ENCODE measurements at places on chromosomes 3 and 15.
A peak's percentile ranks its signal among the peaks of the same experiment; 100 is the strongest.

GRCh38 chr3:108588601-108589000 lies 637 bp downstream of the CIP2A start:
- DNase-seq: no peak

DNA sequence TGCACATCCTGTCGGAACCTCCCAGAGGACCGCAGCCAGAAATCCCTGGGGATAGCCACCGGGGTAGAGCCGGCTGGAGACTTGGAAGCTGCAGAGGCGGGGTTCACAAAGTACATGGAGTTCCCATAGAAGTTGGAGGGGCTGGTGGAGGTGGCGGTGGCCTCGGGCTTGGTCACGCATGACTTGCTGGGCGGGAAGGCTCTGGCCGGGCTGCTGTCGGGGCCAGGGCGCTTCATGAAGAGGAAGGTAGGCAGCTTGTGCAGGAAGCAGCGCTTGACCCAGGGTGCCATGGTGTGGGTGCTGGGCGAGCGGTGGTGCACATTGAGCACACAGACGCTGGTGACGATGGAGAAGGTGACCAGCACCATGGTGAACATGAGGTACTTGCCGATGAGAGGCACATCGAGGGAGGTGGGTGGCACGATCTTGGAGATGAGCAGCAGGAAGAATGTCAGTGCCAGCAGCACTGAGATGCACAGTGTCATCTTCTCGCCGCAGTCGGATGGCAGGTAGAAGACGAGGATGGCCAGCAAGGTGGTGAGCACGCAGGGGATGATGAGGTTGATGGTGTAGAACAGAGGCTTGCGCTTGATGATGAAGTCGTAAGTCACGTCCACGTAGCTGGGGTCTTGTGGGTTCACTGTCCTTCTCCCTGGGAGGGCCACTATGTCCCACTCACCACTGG lies 8.4 kb upstream of the CHRNA3 start:
- DNase-seq: no peak

DNA sequence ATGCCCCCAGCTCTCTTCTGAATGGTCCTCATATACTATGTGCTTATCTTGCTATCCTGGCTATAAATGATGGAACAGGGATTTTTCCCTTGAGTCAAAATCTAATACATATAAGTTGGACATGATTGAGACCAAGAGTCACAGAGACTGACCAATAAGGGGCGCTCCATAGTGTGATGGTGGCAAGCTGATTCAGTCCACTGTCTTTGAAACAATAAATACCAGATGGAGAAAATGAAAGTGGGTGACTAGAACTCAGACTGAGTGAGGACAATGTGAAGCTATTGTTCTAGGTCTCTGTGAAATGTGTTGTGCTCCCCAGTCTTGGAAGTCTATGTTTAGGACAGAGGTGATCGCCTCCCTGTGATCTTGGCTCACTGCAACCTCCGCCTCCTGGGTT lies 10.6 kb upstream of the FSTL1 start:
- DNase-seq: no peak

GRCh38 chr3:81170298-81170697 lies 591.1 kb downstream of the GBE1 start:
- DNase-seq: no peak

GRCh38 chr3:107241217-107241616 lies 136.0 kb upstream of the CCDC54 start:
- peak; percentile 7 for DNase-seq

- no peak for DNase-seq
Observed at GRCh38 chr15:94231723-94232468, 535 bp downstream of the MCTP2 start.

- DNase-seq: no peak
Observed at GRCh38 chr3:89740881-89741177, 633.4 kb downstream of the EPHA3 start.

DNA sequence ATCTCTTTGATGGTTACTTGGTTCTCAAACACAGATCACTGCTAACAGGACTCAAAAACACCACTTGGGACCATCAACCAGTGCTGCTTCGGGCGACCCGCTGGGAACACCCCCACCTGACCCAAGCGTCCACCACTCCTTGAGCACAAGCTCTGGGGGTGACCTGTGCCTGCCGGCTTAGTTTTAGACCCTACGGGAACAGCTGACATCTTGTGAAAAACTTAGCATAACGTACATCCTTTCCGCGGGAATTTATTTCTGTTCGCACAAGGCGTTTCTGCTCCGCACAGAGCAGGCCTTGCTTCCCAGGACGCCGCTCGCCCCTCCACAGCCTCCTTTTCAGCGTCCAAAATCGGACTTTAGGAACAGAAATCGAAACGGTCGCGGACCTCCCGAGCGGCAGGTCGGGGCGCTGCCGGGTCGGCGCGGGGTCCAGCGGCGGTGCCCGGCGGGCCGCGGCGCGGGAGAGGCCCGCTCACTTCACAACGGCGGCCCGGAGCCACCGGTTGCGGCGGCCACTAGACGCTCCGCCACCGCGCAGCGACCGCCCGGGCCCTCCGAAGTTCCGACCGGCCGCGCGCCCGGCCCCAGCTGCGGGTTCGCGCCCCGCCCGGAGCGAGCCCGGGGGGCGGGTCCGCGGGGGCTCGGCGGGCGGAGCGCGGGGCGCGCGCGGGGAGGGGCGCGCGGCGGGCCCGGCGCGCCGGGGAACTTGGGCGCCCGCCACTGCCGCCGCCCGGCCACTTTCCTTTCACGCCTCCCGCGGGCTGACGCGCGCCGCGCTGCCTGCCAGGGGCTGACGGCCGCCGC lies 959 bp downstream of the SFMBT1 start:
- DNase-seq: peak; percentile 70

DNA sequence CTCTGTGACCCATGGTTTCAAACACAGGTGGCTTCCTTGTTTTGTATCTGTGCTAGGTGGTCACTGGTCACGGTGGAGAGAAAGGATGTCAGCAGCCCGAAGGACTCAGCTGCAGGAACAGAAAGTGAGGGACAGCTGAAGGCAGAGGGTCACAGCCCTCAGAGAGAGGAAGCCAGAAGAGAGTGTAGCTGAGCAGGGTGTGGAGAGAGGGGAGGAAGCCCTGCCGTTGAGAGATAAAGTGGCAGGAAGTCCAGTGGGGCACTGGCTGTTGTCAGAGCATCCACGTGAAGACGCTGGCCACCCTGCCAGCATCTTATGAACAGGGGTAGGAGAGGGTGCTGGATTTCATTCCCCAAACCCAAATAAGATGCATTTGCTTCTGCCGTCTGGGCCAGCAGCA lies 36.9 kb downstream of the LIMD1 start:
- DNase-seq: no peak

- no peak for DNase-seq
Observed at GRCh38 chr3:37689645-37690356, 171.9 kb upstream of the CTDSPL start.

- no peak for DNase-seq
Observed at GRCh38 chr3:106296062-106296461, 427.2 kb upstream of the CBLB start.

DNA sequence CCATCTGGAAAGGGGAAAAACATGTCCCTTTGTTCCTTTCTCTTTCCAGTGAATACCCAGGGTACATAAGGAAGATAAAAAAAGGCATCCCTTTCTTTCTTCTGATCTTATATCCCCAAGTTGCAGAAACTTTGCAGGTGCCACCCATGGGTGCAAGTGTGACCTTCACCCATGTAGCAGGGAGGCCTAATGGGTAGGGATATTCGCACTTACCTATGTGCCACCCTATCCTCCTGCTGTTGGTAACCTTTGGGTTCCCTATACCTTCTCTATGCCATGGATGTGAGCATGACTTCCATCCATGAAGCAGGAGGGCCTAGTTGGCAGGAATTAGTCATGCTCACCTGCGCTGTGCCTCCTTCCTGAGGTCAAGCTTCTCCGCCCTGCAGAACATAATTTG lies 59.2 kb upstream of the C15orf39 start:
- no peak for DNase-seq

GRCh38 chr3:152970851-152971250 lies 135.9 kb downstream of the P2RY1 start:
- no peak for DNase-seq

DNA sequence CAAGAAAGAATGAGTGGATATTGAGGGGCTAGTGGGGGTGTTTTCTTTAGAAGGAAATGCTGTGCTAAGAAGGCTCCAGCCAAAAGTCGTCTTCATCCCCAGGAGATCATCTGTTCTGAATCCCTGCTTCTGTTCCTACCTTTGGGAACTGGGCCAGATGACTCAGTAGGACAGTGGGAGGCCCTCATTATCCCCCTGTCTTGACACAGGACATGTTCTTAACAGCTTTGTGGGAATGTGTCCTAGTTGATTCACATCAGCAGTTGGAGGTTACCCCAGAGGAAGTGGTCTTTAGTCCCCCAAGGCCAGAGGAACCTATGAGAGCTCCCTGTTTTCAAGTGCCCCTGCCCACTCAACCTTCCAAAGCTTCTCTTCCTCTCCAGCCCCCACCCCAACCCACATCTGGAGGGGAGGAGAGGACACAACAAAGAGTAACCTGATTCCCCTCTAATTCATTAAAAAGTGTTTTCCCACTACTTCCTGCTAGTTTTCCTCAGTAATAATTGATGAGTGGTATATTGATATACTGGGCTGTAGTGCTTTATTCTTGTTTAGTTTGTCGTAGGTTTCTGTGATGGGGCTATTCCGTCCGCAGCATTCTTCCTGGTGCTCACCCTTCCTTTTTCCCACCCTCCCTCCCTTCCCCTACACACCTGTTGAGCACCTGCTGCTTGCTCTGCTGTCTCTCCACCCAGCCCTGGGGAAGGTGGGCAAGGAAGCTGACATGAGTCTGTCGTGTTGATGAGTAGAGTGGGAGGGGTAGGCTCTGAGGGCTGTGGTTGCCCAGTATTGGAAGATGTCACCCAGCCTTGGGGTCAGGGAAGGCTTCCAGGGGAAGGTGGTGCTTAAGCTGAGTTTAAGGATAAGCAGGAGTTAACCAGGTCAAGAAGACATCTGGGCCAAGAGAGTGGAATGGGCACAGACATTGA lies 9.3 kb downstream of the PXYLP1 start:
- no peak for DNase-seq

- no peak for DNase-seq
Observed at GRCh38 chr3:30221619-30222018, 384.8 kb upstream of the TGFBR2 start.

GRCh38 chr15:66965201-66965900 lies 100.1 kb upstream of the SMAD3 start:
- DNase-seq: no peak

GRCh38 chr3:130831719-130832400 lies 62.0 kb upstream of the ATP2C1 start:
- no peak for DNase-seq

- no peak for DNase-seq
Observed at GRCh38 chr3:177410730-177411129, 213.4 kb upstream of the TBL1XR1 start.

DNA sequence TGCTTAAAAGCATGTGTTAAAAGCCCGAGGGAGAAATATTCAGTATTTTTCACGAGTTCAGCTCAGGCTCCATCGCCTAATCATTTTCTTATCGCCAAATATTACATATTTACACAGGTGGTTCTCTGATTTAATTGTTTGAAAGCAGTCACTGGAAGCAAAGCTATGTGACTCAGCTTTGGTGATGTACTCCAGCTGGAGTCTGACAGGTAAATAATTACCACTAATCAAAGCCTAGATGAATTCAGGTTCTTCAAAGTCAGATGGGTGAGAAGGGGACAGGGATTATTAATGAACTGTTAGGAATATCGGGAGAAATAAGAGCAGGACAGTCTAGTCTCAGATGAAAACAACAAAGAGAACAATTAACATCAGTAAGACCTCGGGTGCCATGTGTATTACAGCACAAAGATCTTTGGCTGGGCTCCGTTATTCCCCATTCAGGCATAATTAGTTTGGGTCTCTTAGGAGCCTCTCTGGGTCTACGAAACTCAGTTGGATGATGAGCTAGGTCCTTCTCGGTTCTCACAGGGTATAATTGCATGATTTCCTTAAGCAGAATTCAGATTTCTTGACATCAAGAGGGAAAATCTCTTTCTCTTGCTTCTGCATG lies 331.7 kb upstream of the ADAMTS9 start:
- DNase-seq: no peak

- no peak for DNase-seq
Observed at GRCh38 chr15:29910068-29910467, 87.8 kb upstream of the TJP1 start.

DNA sequence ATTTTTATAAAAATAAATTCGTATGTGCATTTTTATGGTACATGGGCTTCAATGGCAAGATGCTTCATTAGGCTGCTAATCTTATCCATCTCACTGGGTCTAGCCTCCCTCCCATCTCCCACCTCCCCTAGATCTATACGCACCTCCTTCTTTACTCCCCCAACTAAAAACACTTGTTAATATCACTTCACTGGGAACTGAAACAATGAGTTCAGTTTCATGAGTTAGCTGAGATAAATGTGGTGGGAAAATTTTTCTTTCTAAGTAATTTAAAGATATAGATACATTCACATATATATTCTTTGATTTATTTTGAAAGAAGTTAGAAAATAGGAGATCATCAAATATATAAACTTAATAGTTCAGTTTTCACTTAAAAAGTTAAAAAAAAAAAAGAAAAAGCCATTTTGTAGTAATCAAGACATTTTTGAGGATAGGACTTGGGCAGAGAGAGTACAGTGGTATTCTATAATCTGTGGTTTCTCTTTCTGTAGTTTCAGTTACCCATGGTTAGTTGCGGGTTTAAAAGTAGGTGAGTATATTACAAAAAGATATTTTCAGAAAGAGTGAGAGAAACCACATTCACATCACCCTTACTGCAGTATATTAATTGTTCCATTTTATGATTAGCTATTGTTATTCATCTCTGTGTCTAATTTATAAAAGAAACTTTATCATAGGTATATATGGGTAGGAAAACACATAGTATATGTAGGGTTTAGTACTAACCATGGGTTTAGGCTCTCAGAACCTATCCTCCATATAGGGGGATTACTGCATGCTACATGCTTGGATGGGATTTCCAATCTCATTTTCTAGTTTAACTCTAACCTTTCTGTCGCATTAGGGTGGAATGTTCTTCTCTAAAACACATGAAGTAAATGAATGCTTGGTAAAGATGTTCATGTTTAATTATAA lies 316.0 kb upstream of the CBLB start:
- DNase-seq: no peak

DNA sequence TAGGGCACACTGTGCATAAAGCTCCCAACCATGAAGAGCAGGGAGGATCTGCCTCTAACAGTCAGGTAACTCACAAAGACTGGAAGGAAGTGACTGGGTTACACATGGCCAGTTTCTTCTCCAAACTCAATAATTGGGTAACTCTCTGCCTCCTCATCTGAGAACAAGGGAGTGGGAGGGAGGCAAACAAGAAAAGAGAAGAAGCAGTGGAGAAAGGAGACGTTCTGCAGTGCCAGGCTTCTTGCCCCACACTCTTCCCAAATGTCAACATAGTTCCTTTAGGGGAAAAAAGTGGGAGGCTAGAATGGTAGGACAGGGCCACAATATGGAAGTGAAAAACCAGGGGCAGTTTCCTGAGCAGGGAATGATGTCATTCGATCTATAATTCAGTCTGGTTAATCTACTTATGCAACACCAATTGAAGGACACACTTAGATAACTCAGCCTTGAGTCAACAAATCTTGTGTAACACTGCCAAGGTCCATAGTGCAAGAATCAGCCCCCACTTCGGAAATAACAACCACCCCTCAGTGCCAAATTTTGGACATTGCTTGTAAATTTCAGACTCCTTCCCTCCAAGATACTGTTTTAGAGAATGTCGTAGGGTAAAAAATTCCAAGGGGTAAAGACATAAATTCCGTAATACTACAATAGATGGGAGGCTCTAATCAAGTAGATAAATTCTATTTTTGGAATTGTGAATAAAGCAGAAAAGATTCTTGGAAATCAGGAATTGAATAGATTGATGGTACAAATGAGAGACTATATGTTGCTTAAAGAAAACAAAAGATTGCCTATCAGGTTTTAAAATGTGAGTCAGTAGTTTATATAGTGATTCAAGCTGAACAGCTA lies 143.0 kb downstream of the LPP start:
- no peak for DNase-seq

All from activated T-cell treated with anti-CD3 and anti-CD28 coated beads, Interleukin-2, amount 50 U/mL, for 72 hours (primary cell).